ENCODE measurements at places on chromosomes 1 and 21.
A peak's percentile ranks its signal among the peaks of the same experiment; 100 is the strongest.

- no peak for DNase-seq
These were observed 153.8 kb downstream of the PTPRU start for GRCh38 chr1:29390075-29390474.

- DNase-seq, result no peak
These were observed 23.3 kb downstream of the KCNN3 start for GRCh38 chr1:154846565-154847442.

GRCh38 chr1:15525050-15526020 is 1.3 kb upstream of the DNAJC16 start:
- peak; percentile 6 for DNase-seq

DNA sequence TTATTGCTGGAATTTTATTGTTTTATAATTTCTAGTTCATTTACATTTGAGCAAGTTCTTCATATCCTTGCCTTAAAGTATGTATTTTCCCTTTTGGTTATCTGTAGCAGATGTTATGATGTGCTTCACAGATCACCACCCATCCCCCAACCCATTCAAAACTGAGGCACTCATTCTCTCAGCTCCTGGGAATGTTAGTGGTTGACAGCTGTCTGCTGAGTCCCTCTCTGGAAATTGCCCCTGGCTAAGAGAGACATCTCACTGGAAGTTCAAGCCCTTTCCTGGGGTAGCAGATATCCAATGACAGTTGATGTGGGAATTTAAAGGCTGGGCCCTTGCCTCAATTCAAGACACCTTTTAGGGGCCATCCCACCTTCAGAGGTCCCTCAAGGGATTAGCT is 4.3 kb upstream of the DPYD start:
- DNase-seq, result no peak

- DNase-seq, result peak; percentile 36
These were observed 951 bp downstream of the SYDE2 start for GRCh38 chr1:85199667-85200462.

- no peak for DNase-seq
These were observed 3.2 kb upstream of the CELSR2 start for GRCh38 chr1:109246141-109246551.

DNA sequence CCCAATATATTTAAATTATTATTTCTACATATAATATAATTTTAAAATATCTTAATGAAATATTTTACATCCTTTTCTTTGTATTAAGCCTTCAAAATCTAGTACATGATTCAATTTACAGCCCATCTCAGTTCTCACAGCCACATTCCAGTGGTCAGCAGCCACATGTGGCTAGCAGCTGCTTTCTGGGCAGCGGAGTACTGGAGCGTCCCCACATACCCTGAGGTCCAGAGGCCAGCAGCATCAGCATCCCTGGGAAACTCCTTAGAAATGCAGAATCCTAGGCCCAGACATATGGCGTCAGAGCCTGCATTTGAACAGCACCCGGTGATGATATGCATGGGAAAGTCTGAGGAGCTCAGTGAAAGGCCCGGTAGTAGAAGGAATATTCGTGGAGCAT is 8.6 kb upstream of the LHX4 start:
- no peak for DNase-seq

DNA sequence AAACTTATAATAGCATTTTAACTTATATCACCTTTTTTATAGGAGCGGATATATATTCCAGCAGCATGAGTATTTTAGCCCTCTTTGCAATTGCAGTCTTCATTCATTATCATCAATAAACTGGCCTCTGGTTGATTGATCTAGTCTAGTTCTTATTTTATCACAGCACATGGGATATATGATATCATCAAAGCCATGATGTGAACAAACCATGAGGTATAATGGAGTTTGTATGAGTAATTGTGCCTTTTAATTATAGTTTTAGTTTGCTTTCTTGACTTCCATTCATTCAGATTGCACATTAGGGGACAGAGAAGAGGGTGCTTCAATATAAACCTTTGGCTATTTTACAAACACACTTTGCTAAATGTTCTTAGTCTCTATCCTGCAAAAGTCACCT is 3.5 kb upstream of the UBR4 start:
- DNase-seq, result no peak

- DNase-seq, result peak; percentile 29
These were observed 194.6 kb downstream of the ST6GALNAC3 start for GRCh38 chr1:76269155-76269554.

GRCh38 chr1:154620751-154621150 is 12.8 kb upstream of the ADAR start:
- DNase-seq, result no peak

- no peak for DNase-seq
These were observed 6.8 kb downstream of the LAPTM5 start for GRCh38 chr1:30750731-30751291.

GRCh38 chr1:203465948-203466347 is 9.7 kb upstream of the PRELP start:
- no peak for DNase-seq

GRCh38 chr1:215932558-215932957 is 365.5 kb downstream of the KCTD3 start:
- no peak for DNase-seq

DNA sequence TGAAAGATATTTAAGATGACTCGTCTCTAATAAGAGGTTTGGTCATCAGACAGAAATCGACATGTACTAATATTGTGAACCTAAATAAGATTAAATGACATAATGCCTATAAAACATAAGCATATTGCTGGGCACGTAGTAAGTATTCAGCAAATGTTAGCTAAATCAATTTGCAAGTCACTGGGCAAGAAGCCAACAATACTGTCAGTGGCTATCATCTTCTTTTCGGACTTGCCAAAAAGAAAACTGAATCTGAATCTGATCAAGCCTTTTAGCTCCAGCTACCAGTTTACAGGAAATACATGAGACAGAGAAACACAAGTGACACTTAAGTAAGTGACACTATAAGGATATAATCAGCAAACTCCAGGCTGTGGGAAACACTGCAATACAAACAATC is 46.0 kb downstream of the RPL5 start:
- no peak for DNase-seq

DNA sequence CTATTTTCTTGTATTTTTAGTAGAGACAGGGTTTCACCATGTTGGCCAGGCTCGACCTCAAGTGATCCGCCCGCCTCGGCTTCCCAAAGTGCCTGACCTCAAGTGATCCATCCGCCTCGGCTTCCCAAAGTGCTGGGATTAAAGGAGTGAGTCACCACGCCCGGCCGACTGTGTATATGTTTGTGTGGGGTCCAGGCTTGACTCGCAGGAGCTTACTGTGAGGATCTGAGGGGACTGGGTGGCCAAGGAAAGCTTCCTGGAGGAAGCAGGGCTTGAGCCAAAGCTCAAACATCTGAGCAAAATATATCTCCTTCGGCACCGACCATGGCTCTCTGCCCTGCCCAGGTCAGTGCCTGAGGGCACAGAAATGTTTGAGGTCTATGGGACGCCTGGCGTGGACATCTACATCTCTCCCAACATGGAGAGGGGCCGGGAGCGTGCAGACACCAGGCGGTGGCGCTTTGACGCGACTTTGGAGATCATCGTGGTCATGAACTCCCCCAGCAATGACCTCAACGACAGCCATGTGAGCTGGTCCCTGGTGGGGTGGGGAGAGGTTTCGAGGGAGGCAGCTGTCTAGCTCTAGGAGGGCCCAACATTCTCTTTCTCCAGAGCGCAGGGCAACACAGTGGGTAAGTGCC is 10.5 kb downstream of the PADI3 start:
- DNase-seq, result peak; percentile 33

DNA sequence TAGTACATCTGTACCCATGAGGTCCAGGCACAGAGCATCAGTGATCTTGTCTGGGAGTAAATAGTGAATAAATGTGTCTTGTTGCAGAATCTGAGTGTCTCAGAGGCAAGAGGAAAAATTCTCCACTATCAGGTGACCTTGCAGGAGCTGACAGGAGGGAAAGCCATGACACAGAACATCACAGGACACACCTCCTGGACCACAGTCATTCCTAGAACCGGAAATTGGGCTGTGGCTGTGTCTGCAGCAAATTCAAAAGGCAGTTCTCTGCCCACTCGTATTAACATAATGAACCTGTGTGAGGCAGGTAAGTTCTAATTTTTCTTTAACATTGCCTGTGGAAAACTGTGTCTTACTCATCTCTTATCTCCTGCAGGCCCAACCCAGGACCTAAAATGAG is 43.1 kb downstream of the IL12RB2 start:
- peak; percentile 72 for DNase-seq

GRCh38 chr1:171550050-171550449 is 64.7 kb downstream of the PRRC2C start:
- DNase-seq, result peak; percentile 85
